Stimulated activated CD4-positive, alpha-beta T cell treated with anti-CD3 and anti-CD28 coated beads, Interleukin-2, amount 100 ng/mL, for 24 hours (primary cell): ENCODE measurements at places on chromosomes 1 and 21.

DNA sequence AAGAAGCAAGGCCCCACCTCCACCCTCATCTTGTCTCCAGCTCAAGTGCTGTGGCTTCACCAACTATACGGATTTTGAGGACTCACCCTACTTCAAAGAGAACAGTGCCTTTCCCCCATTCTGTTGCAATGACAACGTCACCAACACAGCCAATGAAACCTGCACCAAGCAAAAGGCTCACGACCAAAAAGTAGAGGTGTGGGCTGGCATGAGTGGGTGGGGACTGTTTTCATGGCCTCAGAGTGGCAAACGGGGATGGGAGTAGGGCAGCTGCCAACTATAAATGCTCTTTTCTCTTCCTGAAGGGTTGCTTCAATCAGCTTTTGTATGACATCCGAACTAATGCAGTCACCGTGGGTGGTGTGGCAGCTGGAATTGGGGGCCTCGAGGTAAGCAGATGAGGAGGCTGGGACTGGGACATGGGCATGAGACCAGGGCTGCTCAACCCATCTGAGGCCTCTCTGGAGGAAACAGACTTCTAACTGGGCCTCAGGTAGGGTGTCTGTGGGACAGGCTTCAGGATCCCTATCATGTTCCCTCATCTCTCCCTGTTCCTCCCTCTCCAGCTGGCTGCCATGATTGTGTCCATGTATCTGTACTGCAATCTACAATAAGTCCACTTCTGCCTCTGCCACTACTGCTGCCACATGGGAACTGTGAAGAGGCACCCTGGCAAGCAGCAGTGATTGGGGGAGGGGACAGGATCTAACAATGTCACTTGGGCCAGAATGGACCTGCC is 8.8 kb upstream of the P3R3URF start:
- DNase-seq, result peak; percentile 79

GRCh38 chr1:157992031-157992832 is 1.2 kb upstream of the KIRREL1 start:
- peak; percentile 67 for DNase-seq

DNA sequence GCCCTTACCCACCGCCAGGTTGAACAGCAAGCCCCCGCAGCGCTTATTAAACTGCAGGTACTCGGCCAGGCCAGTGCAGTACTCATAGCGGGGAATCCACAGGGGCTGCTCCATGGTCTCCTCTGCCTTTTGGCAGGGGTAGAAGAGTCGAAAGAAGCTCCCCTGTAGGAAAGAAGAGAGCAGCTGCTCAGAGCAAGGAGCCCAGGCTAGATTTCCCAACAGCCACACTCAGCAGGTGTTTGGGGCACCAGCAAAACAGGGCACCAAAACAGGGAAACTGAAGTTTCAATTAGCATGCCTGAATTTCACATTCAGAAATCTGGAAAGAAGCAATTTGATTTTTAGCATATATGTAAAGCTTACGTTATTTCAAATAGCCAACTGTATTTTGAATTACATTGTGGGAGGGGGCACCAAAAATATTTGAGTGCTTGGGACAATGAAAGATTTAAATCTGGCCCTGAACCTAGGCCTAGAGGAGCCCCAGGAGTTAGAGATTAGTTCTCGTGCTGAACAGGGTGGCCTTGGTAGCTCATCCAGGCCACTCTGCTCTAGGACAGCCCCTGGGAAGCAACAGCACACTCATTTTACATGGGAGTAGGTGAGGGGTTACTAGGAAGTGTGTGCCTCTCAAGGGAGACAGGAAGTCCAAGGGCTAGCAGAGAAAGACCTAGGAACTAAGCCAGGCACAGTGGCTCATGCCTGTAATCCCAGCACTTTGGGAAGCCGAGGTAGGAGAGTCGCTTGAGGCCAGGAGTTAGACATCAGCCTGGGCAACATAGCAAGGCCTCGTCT is 8.2 kb downstream of the PAFAH2 start:
- DNase-seq, result no peak

DNA sequence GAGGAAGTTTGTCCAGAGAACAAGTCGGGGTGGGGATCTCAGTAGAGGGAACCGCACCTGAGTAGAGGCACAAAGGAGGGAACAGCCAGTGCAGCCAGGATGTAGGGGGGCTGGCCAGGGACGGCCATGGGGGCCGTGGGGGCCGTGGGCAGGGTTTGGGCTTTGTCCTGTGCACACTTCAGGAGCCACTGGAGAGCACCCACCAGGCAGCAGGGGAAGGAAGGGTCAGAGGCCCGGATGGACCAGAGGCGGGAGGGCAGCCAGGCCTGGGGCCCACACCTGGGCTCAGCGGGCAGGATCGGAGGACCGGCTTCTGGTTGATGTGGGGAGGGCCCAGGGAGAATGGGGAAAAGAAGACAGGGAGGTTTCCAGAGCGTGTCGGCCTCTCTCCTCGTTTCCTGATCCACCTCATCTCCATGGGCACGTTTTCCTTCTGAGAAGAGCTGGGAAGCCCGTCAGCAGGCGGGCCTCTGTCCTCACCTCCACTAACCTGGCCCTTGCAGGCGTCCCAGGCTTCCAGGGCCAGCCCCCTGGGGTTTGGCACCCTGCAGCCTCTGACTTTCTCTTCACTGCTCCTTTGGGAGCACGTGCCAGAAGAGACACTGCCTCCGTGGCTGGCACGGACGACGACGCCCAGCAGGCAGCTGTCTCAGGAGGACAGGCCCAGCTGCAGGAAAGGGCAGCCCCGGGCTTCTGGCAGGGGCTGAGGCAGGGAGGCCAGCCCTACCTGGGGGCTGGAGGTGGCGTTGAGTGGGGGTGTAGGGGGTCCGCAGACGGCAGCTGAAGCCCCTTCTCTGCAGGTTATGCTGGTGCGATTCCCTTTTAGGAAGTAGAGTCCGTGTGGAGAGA is 16.8 kb upstream of the PDXK start:
- no peak for DNase-seq

- DNase-seq, result no peak
Measured at GRCh38 chr1:150555971-150556865, 7.0 kb downstream of the ADAMTSL4 start.

DNA sequence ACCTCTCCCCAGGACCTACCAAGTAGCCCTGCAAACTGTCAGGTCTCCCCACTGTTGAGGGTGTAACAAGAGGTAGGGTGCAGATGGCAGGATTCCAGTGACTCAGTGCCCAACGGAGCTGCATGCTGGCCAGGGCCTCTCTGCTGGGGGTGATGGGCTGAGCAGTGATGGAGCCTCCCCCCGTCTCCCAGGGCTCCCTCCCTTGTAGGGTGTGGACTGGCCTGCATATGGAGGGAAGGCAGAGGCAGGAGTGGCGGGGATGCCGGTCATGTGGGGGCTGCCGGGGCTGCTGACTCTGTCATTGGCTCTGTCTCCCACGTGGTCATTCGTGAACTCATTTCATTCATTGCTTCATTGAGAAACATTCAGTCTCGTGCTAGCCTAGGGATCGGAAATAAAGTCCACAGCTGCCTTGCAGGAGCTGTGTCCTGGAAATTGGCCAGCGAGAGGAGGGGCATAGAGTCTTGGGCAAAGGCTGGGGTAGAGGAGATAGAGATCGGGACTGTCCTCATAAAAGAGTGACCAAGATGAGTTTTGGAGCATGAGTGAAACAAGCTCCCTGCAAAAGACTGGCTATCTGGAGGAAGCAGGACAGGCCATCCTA is 22.9 kb upstream of the DISP3 start:
- no peak for DNase-seq
